ENCODE measurements at places on chromosomes 5 and 9.
A peak's percentile ranks its signal among the peaks of the same experiment; 100 is the strongest.

- no peak for DNase-seq
These were observed 26.3 kb downstream of the SLC28A3 start for GRCh38 chr9:84314306-84314705.

- DNase-seq = no peak
These were observed 620.3 kb upstream of the WWC1 start for GRCh38 chr5:167671176-167671575.

DNA sequence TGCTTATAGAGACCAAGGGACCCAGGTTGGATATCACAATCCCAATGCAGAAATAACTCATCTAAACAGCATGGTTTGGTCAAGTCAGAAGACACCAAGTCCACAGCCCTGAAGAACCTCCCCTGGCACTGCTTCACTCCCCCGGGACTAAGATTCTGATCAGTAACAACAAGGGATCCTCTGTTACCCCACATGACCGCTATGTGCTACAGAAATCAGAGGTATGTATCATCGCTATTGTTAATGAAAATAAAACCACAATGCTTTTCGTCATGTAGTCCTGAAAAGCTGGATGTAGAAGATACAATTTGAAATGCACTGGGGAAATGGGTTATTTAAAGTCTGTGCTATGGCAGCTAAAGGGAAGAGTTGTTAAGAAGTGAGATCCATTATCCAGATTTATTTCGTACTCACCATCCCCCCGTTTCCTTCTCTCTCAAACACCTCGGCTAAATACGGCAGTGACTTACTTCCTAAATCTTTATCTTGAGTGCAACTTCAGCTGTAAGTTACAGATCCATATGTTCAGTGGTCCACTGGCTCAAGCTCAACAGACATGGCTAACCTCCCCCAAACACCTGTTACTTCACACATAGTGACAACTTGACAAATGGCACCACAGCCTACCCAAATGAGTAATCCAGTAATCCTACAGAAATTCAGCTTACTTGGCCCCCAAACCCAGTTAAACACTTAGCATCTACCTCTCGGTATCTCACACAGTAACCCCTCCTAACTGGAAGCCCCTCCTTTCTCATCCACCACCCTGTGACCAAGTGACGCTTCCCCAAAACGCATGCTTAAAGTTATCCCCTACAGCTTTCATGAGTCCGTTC lies 129.2 kb downstream of the MYO10 start:
- DNase-seq = peak; percentile 42

DNA sequence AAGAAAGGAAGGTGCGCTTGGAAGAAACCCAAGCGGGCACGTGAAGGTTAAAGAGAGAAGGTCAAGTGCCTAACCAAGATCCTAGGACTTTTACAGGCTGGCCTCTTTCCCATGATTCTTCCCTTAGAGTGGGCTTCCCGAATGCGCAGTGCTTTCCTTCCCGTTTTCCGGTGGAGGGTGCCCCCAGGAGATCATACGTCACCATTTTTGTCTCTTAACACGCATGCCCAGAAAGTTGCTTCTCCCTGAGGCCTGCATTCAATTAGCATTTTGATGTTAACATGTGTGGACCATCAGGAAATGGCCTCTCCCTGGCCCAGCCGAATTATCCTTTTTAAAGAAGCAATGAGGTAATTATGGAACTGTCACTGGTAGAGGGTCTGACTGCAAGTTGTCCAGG lies 1.9 kb upstream of the RUSC2 start:
- DNase-seq = no peak

DNA sequence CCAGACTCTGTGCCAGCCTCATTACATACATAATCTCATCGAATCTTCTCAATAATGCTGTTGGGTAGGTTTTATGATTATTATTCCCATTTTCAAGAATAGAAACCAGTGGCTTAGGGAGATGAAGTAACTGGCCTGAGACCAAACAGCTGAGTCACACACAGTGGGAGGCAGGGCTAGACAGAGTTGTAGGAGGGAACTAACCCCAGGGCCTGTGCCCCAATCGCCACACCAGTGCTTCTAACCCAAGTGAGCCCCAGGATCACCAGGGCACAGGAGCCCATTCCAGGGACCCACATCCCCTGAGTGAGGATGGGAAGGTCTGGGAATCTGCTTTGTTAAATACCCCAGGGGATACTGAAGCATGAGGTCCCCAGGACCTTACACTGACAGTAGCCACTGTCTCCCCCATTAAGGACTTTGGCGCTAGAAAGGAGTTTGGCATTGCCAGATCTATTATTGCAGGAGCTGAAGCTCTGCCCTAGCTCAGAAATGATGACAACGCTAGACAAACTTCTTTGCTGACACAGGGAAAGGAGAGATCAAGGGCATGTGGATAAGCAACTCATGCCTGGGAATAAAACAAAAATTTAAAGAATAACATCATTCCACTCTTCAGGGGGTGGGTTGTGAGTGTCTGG lies 63.8 kb upstream of the PPARGC1B start:
- DNase-seq = no peak

- no peak for DNase-seq
These were observed 5.6 kb downstream of the RMI1 start for GRCh38 chr9:83986195-83986594.

- no peak for DNase-seq
These were observed 453.2 kb upstream of the NUDT12 start for GRCh38 chr5:104015765-104016164.

GRCh38 chr5:10892147-10892910 lies 131.3 kb upstream of the DAP start:
- DNase-seq = no peak

DNA sequence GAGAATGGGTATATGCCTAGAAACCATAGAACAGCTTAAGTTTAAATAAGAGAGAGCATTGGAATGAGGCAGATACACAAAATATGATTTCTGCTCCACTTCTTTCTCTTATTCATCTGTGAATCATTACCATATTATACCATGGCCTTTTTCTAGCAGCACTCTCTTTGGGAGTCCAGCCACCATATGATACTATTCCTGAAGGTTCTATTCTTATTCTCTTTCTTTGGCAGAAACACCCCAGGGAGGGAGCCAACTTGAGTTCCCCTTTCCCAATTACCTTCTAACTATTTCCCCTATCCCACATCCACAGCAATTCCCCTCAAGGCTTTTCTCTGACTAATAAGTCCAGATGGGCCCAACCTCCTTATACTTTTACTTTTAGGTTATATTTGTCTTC lies 55.9 kb downstream of the NDUFAF2 start:
- DNase-seq = no peak

GRCh38 chr9:107805201-107805600 lies 315.6 kb upstream of the KLF4 start:
- no peak for DNase-seq

- DNase-seq = no peak
These were observed 186.7 kb downstream of the PDZD2 start for GRCh38 chr5:31825518-31826068.

- DNase-seq = no peak
These were observed 23.7 kb downstream of the SLC6A7 start for GRCh38 chr5:150213530-150213929.

GRCh38 chr5:133995883-133996563 lies 8.8 kb downstream of the VDAC1 start:
- DNase-seq = no peak

DNA sequence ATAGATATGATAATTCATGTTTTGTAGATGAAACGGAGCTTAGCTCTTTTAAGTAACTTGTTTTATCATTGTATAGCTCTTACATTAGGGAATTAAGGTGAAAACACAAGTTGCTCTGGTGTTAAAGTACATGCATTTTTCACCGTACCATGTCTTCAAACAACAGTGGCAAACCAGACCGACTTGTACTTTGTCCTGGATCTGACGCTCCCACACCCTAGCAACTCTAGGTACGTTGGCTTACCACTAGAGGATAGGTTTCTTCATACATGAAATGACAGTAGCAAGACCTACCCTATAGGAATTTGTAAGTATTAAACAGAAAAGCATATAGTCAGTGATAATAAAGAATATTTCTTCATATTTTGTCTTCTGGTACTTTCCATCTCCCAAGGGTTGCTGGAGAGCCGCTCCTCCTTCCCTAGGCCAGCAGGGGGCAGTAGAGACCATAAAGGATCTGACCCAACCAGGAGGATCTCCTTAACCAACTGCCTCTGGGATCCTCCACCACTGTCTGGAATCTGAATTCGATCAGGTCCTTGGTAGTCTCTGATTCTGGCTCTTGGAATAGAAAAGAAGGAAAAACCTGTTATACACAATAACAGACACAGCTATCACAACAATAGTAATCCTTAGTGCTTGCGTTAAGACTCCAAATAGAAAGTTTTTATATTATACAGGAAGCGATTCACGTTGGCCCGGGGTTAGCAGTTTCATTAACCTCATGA lies 136.7 kb downstream of the CAVIN4 start:
- DNase-seq = peak; percentile 78

- no peak for DNase-seq
These were observed 44.9 kb downstream of the SHB start for GRCh38 chr9:38024036-38024681.

- no peak for DNase-seq
These were observed 71.5 kb downstream of the UBE2QL1 start for GRCh38 chr5:6520201-6520600.

GRCh38 chr5:123116757-123117156 lies 27.7 kb downstream of the PRDM6 start:
- DNase-seq = no peak

DNA sequence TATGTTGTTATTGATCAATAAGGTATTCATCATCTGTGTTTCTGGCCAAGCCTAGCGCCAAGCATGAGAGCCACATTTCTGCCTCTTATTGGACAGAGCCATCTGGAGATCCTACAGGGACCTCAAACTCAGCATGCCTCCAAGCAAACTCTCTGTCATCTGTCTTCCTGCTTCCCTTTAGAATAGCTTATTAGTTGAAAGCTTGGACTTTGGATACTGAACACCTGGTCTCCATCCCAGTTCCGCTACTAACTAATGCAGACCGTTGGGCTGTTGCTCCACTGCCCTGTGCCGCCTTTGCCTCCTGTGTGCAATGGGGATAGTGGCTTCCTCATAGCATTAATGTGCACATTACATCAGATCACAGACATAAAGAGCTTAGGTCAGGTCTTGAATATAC lies 65.5 kb downstream of the MAP1B start:
- peak; percentile 54 for DNase-seq

- no peak for DNase-seq
These were observed 33.0 kb upstream of the ANGPTL2 start for GRCh38 chr9:127155314-127155960.

DNA sequence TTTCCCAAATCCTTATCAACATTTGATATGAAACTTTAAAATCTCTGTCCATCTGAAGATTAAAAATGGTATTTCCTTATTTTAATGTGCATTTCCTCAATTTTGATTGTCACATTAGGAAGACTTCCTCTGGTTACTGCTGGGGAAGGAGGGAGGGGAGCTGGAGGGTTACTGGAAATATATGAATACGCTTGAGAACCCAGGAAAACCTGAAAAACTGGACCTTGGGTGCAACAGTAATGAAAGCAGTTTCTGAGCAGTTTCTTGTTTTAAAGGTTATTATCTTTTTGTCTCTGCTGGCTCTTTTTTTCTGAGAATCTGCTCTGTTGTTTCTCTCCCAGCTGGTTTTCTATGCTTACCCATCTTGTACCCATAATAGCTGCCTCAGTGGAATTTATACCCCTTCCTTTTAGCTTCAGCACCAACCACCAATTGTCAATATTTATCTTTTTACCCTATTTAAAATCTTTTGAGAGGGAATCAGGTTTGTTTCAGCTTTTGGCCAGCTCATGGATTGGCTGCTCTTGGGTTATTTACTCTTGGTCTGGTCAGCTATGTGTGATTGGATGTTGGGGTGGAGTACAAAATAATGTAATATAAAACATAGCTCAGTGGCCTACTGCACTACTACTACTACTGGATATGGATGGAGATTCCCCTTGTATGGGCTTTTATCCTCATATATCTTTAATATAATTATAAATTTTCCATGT lies 67.4 kb downstream of the UNC13B start:
- DNase-seq = no peak

GRCh38 chr9:468766-469426 lies 254.2 kb downstream of the DOCK8 start:
- no peak for DNase-seq

DNA sequence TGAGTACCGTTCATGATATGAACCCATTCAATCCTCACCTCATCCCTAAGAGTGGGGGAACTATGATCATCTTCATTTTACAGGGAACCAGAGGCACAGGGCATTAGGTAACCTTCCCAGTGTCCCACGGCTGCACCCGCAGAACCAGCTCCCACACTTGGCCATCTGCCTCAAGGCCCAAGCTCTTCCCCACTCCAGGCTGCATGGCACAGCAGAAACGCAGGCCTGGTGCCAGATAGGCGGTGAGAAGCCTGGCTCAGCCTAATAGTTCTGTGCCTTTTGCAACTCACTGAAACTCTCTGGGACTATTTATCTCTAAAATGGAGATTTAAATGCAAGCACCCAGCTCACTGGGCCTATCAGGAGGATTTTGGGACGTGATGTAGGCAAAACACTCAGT lies 90.8 kb upstream of the ZNF618 start:
- no peak for DNase-seq

GRCh38 chr5:124627815-124628595 lies 118.4 kb downstream of the ZNF608 start:
- DNase-seq = no peak

DNA sequence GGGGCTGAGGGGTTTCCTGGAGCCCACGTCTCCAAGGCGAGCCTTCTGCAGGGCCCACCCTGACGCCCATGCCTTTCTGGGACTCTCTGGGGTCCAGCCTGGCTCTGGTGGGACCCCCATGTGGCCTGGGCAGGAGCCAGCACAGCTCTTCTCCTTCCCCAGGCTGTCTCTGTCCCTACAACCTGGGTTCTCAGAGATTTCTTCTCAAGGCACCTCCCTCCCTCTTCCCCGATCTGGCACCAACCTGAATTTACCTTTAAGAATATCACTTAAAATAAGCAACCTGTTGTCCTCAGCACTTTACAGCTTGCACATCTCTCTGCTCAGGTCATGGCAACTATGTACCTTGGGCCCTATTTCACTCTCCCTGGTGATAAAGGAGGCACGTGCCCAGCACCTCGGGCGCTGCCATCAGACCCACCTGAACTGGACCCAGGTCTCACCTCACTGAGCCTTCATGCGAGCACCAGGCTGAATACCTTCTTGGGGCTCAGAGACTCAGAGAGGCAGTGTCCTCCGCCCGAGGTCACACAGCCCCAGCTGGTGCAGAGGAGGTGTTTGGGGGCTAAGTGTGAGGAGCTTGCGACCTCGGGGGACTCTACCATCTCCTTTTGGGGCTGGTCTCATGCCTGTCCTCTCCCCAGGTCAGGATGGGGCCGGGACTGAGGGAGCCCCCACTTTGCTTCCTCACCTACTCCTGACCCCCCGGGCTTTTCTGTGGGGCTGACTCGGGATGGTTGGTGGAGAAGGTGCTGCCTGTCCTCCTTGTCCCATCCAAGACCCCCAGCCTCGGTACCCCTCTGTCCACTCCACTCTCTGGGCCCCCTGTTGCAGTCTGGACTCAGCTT lies 217.7 kb downstream of the C9orf50 start:
- no peak for DNase-seq

DNA sequence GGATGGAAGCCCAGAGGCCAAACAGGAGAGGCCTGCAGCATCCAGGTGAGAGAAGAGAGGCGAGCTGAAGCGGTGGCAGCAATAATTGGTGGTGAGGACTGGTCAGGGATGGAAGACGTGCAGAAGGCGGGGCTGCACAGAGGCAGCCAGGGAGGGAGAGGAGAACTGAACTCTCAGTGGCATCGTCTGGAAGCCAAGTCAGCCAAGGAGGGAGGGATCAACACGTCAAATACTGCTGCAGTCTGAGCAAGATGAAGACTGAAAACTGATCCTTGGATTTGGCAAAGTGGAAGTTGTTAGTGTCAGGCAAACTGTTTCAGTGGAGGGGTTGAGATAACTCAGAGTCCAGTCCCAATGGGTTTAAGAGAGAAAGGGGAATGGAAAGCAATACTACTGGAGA lies 145.4 kb downstream of the CDK5RAP2 start:
- no peak for DNase-seq

GRCh38 chr9:76691517-76692313 lies 72.5 kb upstream of the PCA3 start:
- no peak for DNase-seq

Data from NCI-H446 (cell line).